ENCODE measurements at places on chromosomes 3 and 15.

DNA sequence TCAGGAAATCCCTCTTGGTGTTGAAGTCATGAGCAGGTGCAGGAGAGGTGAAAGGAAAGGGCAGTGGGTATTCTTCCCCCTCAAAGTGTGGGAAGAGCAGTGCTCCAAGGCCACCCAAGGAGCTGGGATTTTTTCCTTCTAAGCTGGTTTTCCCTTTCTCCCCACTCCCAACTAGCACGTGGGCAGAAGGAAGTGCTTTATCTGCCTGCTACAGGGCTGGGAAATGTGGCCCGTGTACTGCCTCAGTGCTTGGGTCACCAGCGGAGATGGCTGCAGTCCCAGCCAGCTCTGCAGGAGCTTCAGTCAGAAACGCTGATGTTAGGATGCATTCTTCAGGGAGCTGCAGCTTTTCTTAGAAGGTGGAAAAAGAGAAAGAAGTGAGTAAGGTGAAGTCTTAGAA lies 99.2 kb downstream of the CACNA1D start:
- DNase-seq, result no peak

GRCh38 chr3:124935264-124935663 lies 713 bp upstream of the MUC13 start:
- no peak for DNase-seq

DNA sequence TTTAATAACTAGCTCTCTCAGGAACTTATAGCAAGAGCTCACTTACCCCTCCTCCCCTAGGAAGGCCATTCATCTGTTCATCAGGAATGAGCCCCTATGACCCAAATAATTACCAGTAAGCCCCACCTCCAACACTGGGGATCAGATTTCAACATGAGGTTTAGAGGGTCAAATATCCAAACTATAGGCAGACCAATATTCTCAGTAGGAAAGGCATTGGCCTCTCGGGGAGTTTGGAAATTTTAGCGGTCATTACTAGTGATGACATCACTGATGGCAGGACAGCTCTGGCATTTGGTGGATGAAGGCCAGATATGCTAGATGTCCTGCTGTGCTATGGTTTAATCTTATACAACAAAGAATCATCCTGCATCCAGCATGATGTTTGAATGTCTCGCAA lies 15.2 kb upstream of the CD47 start:
- no peak for DNase-seq

DNA sequence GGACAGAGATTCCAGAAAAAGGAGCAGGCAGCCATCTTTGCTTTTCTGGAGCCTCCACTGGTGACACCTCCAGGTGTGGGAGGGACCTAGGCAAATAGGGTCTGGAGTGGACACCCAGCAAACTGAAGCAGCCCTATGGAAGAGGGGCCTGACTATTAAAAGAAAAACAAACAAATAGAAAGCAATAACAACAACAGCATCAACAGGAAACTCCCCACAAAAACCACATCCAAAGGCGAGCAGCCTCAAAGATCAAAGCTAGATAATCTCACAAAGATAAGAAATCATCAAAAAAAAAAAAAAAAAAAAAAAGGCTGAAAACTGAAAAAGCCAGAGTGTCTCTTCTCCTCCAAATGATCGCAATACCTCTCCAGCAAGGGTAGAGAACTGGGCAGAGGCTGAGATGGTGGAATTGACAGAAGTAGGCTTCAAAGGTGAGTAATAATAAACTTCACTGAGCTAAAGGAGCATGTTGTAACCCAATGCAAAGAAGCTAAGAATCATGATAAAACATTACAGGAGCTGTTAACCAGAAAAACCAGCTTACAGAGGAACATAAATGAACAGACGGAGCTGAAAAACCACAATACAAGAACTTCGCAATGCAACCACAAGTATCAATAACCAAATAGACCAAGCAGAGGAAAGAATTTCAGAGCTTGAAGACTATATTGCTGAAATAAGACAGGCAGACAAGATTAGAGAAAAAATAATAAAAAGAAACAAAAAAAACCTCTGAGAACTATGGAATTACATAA lies 225.4 kb downstream of the CTNNB1 start:
- no peak for DNase-seq

GRCh38 chr15:66702787-66703539 lies 927 bp downstream of the SMAD6 start:
- no peak for DNase-seq

DNA sequence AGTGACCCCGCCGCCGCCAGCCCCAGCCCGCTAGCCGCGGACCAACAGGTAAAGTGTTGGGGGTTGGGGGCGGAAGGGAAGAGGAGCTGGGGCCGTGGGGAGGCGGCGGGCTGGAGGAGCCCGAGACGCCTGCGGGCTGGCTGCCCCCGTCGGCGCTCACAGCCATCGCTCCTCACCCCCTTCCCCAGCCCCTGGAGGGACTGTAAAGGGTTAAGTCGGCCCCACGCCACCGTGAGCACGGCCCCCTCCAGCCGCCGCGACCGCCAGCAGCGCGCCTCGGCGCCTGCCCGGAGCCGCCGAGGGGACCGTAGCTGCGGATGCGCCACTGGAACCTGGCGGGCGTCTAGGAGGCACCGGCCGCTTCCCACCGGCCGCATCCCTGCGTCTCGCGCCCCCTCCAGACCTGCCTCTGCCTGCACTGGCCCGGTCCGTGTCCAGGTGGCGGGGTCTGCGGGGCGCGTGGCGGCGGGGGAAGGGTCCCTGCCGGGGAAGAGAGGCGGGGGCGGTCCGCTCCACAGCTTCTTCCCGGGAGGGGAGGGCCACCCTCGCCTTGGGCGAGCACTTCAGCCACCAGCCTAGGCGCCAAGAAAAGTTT lies 522 bp downstream of the MED12L start:
- DNase-seq, result no peak

Measured in foreskin keratinocyte (primary cell).